Activated CD4-positive, alpha-beta T cell treated with anti-CD3 and anti-CD28 coated beads, Interleukin-2, amount 10 ng/mL, durations not matched to agents 7 days and 5 days (primary cell): ENCODE measurements at places on chromosomes 11 and 22. TPM values are rescaled to one million over a fixed set of nuclear protein-coding genes. Genes with fewer than 3 reads are reported as not detected.
A peak's percentile ranks its signal among the peaks of the same experiment; 100 is the strongest.

DNA sequence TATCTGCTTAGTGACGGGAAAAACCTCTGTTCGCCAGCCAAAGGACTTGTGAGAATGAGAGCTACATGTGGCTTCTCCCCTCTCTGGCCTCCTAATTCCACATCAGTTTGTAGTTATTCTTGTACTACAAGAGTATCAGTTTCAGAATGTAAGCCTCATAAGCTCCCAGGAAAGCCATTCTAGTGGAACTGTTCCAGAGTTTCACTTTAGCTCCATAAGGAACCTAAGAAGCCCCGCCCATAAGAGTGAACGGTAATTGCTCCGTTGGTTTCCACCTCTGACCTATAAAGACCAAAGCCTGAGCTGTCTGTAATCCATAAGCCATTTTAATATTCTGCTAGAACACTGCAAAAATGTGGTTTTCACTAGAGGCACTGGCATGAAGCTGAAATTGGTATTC lies 53.0 kb downstream of the SIK3 start:
- peaks cover 17% of the 10 kb centered on the region for H3K4me1 ChIP-seq
- H3K27me3 ChIP-seq = no peaks in the 10 kb centered on the region
- no peak overlapping the region for H3K27ac ChIP-seq
- H3K4me3 ChIP-seq = no peak overlapping the region
- H3K36me3 ChIP-seq = peaks cover 1% of the 10 kb centered on the region
- no peak for DNase-seq

DNA sequence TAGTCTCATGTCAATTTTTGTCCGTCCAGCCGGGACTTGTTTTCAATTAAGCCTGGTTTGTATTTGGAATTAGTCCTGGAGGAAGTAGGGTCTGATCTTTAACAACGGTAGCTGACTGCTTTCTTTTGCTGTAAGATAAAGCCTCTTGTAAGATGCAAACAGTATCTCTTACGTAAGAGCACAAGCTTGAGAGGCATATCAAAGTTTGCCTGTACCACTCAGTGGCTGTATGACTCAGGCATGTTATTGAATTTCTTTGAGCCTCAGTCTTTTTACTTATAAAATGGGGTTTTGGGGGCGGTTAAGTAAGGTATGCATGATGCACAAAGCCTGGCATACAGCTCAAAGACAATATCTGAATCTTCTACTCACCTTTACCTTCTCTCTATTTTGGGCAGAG lies 198.4 kb upstream of the NARS2 start:
- no peak for DNase-seq
- no peaks in the 10 kb centered on the region for H3K4me1 ChIP-seq
- no peaks in the 10 kb centered on the region for H3K36me3 ChIP-seq
- H3K27ac ChIP-seq = no peak overlapping the region
- H3K27me3 ChIP-seq = peaks cover 2% of the 10 kb centered on the region
- no peak overlapping the region for H3K4me3 ChIP-seq

GRCh38 chr11:10970926-10971325 lies 113.1 kb upstream of the ZBED5 start:
- no peak overlapping the region for H3K27ac ChIP-seq
- no peaks in the 10 kb centered on the region for H3K36me3 ChIP-seq
- H3K27me3 ChIP-seq = no peaks in the 10 kb centered on the region
- H3K4me1 ChIP-seq = no peaks in the 10 kb centered on the region
- no peak for DNase-seq
- no peak overlapping the region for H3K4me3 ChIP-seq

GRCh38 chr11:130272336-130272735 lies 42.4 kb downstream of the ZBTB44 start:
- H3K4me3 ChIP-seq = no peak overlapping the region
- DNase-seq = no peak
- H3K4me1 ChIP-seq = peaks cover 2% of the 10 kb centered on the region
- H3K27me3 ChIP-seq = no peaks in the 10 kb centered on the region

DNA sequence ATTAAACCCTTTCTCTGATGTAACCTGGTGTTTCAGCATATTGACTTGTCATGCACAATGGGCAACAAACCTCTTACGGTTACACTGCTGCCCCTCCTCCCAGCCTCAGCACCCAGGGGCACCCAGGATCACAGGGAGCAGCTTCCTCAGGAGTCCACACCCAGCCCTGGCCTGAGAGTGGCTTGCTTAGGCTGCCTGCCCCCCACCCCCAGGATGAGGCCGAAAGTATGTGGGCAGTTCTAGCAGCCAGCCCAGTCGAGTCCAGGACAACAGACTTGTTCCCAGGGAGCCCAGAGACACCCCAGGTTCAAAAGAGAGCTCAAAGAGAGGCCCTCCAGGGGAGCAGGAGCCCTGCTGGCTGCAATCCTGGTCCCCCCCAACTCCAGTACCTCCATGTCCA lies 108.1 kb upstream of the THY1 start:
- no peaks in the 10 kb centered on the region for H3K4me1 ChIP-seq
- no peak for DNase-seq
- H3K4me3 ChIP-seq = no peak overlapping the region
- peaks cover 3% of the 10 kb centered on the region for H3K27me3 ChIP-seq
- H3K27ac ChIP-seq = no peak overlapping the region
- no peaks in the 10 kb centered on the region for H3K36me3 ChIP-seq

ANGPTL5 gene
- not detected for total RNA-seq

DNA sequence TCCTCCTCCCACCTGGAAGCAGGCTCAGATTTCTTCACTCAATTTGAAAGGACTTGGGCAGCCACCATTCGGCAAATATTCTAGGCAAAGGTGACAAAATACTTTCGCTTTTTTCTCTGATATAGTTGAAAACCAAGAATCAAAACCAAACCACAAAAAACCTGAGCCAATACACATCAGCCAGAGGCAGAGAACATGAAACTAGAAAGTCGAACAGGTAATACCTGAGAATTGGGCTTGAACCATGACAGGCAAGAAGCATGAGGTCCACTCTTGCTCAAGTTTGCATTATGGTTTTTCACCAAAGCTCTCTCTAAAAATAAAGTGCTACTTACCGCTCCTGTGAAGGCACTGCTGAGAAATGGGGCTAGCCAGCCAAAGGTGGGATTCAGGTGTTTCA lies 26.2 kb upstream of the LDLRAD3 start:
- no peaks in the 10 kb centered on the region for H3K36me3 ChIP-seq
- no peak overlapping the region for H3K27ac ChIP-seq
- peaks cover 5% of the 10 kb centered on the region for H3K4me1 ChIP-seq
- DNase-seq = no peak
- no peak overlapping the region for H3K4me3 ChIP-seq

MRGPRX3 gene
- not detected for total RNA-seq

DNA sequence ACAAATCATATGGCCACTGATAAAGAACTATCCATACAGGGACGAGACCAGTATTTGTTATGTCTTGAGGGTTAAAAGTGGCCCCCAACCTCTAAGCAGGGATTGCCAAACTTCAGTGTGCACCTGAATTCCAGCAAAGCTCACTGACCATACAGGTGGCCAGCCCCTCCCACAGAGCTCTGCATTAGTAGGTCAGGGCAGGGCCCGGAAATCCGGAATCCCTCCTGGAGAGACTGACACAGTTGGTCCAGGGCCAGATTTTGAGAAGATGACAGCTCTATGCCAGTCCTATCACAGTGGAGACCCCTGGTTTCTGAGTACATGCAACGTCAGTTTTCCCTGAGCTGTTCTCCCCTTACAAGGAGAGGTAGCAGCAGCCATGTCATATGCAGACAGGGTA lies 20.8 kb downstream of the VPS37C start:
- peaks cover 2% of the 10 kb centered on the region for H3K36me3 ChIP-seq
- no peak overlapping the region for H3K4me3 ChIP-seq
- H3K27me3 ChIP-seq = no peaks in the 10 kb centered on the region

GRCh38 chr11:44138286-44138685 lies 42.8 kb downstream of the EXT2 start:
- no peak for DNase-seq
- no peak overlapping the region for H3K4me3 ChIP-seq
- H3K27ac ChIP-seq = no peak overlapping the region
- H3K4me1 ChIP-seq = no peaks in the 10 kb centered on the region
- peaks cover 3% of the 10 kb centered on the region for H3K36me3 ChIP-seq
- no peaks in the 10 kb centered on the region for H3K27me3 ChIP-seq

MMP7 gene
- total RNA-seq = not detected

DNA sequence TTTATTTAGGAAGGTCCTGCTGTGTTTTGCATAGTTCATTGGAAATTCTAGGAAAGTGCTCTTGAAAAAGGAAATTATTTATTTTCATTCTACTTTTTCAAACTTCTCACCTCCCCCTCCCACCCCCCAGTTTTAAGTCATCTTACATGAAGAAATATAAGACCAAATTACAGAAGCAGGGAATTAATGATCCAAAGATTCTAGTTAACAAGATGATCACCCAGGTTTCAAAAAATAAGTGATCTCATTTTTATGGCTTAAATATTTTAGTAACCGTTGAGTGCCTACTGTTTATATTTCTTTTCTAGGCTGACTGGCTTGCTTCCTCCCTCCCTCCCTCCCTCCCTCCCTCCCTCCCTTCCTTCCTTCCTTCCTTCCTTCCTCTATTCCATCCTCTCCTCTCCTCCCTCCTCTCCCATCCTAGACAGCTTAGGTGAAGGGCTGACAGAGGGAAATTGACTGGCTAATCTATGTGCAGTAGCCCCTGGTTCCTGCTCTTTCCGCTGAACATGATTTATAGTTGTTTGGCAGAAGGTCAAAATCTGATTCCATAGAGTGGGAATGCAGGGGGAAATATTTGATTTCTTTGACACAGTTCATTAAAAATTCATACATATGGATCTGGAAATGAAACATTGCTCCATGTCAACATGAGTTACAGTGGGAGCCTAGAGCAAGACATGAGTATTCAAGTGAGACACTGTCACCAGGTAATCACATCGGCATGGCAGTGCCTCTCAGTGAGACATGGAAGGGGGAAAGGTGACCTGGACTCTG lies 123.4 kb downstream of the COMMD9 start:
- H3K27me3 ChIP-seq = peaks cover 6% of the 10 kb centered on the region
- no peaks in the 10 kb centered on the region for H3K4me1 ChIP-seq
- no peak overlapping the region for H3K4me3 ChIP-seq
- H3K27ac ChIP-seq = no peak overlapping the region
- no peak for DNase-seq

DNA sequence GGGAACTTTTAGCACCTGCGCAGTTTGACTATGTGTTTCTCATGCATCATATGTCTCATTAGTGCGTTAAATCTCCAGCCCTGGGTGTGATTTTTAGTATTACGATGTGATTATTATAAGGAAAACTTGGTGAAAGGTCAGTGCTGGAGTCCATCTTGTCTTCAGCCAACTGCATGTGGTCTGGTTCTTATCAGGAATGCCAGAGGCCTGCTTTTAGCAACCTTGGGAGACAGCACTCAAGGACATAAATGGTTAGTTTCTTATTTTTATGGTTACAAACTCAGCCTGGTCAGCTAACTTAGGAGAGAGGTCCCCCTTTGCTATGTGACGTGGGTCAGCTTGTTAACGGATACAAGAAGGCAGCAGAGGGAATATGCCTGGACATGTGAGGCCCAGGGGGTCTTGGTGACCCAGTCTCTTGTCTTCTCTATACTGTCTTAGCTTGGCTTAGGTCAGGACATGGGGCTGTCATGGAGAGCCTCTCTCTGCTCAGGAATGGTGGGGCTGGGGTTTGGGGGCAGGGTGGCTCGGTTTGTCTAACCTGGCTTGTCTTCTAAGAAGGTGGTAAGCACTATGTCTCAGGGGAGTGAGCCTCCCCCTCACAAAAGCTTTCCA lies 21.5 kb downstream of the KCTD21 start:
- no peak for DNase-seq
- no peaks in the 10 kb centered on the region for H3K4me1 ChIP-seq
- H3K4me3 ChIP-seq = no peak overlapping the region

C22orf42 gene
- not detected for total RNA-seq

- peaks cover 7% of the 10 kb centered on the region for H3K4me1 ChIP-seq
- peak; percentile 38 for DNase-seq
- peak within 1 kb of the TSS; percentile 41 for H3K4me3 ChIP-seq
- peaks cover 37% of the 10 kb centered on the region for H3K27me3 ChIP-seq
- H3K36me3 ChIP-seq = no peaks in the 10 kb centered on the region
- peak within 1 kb of the TSS; percentile 46 for H3K27ac ChIP-seq
These were observed at the start of gene LRRC10B for GRCh38 chr11:61507962-61508861. TSS of gene LRRC10B (plus strand) at chr11:61508749. CDS start at chr11:61508999, 250 bp downstream.

MCHR1 gene
- not detected for total RNA-seq

- no peak overlapping the region for H3K27ac ChIP-seq
- H3K36me3 ChIP-seq = peaks cover 17% of the 10 kb centered on the region
- no peak overlapping the region for H3K4me3 ChIP-seq
- peaks cover 2% of the 10 kb centered on the region for H3K4me1 ChIP-seq
These were observed 14.5 kb downstream of the RPL27A start for GRCh38 chr11:8697054-8697453.

APOC3 gene
- total RNA-seq = not detected

OVOL1 gene
- total RNA-seq = not detected

- H3K4me3 ChIP-seq = no peak overlapping the region
- peaks cover 3% of the 10 kb centered on the region for H3K27me3 ChIP-seq
- H3K36me3 ChIP-seq = no peaks in the 10 kb centered on the region
- H3K4me1 ChIP-seq = peaks cover 15% of the 10 kb centered on the region
- DNase-seq = no peak
- peak overlapping the region; percentile 51 for H3K27ac ChIP-seq
These were observed 17.5 kb upstream of the SLC25A1 start for GRCh38 chr22:19195796-19196731.

ROM1 gene
- total RNA-seq = 1.0 TPM
